Caco-2 (cell line): ENCODE measurements at places on chromosomes 5 and 9. TPM values are rescaled to one million over a fixed set of nuclear protein-coding genes. Genes with fewer than 3 reads are reported as not detected.

Gene PCDHA9
- not detected in 2 replicates for total RNA-seq

Gene DNM1
- total RNA-seq: 3.9 and 5.2 TPM in 2 replicates

Gene NR3C1
- 15.4 and 17.5 TPM in 2 replicates for total RNA-seq

Gene TOR4A
- total RNA-seq: 1.8 and 1.9 TPM in 2 replicates

Gene IFNE
- total RNA-seq: 0.34 and 1.00 TPM in 2 replicates

Gene MZB1
- total RNA-seq: not detected in 2 replicates

Gene PCYOX1L
- 8.7 and 10.4 TPM in 2 replicates for total RNA-seq

Gene SLC34A3
- total RNA-seq: 0.19 TPM in 1 of 2 replicates, not detected in the other

Gene TMEM232
- total RNA-seq: 0.34 and 0.91 TPM in 2 replicates

Gene C5orf52
- total RNA-seq: not detected in 2 replicates

Gene ARHGEF39
- 31.4 and 32.8 TPM in 2 replicates for total RNA-seq

Gene TSSK1B
- not detected in 2 replicates for total RNA-seq

Gene CCDC192
- total RNA-seq: not detected in 2 replicates

Gene IL13
- total RNA-seq: not detected in 2 replicates

Gene MYOZ3
- total RNA-seq: not detected in 2 replicates

Gene NFIB
- total RNA-seq: 0.44 and 0.61 TPM in 2 replicates

Gene UBE2D2
- total RNA-seq: 192 and 193 TPM in 2 replicates

Gene CA9
- total RNA-seq: not detected in 2 replicates

Gene FGFR4
- 186 and 190 TPM in 2 replicates for total RNA-seq
